Endothelial cell of umbilical vein (primary cell): ENCODE measurements at places on chromosomes 7 and 10. TPM values are rescaled to one million over a fixed set of nuclear protein-coding genes. Genes with fewer than 3 reads are reported as not detected.

GRCh38 chr7:125645770-125646169, 716.1 kb upstream of the POT1 start:
- DNase-seq: no peak

GRCh38 chr10:22319547-22319979, 1.3 kb upstream of the BMI1 start:
- no peak for DNase-seq

DNA sequence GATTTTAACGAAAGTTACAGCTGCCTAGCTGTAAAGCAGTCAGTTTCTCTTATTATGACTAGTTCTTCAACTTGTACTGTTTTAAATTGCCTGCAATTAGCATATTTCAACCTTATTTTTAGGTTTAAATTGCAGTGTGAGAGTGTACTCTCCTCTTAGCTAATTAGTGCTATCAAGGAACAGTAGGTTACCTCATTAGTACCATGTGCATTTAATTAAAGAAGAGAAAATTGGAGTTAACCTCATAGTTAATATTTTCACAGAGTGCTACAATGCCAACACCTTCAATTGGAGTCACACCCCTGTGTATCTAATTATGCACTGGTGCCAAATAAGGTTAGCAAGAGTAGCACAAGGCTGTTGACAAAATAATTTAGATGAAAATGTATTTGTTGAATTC, 154.6 kb downstream of the FOXP2 start:
- no peak for DNase-seq

DNA sequence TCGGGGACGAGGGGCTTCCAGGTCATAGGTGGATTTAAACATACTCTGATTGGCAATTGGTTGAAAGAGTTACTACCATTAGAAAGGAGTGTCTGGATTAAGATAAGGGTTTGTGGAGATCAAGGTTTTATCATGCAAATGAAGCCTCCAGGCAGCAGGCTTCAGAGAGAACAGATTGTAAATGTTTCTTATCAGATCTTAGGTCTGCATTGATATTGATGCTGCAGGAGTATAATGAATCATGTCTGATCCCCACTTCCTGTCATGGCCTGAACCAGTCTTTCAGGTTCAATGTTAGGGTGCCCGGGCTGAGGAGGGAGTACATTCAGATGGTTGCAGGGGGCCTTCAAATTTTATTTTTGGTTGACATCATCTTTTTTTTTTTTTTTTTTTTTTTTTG, 51.4 kb downstream of the SH3PXD2A start:
- DNase-seq: no peak

DNA sequence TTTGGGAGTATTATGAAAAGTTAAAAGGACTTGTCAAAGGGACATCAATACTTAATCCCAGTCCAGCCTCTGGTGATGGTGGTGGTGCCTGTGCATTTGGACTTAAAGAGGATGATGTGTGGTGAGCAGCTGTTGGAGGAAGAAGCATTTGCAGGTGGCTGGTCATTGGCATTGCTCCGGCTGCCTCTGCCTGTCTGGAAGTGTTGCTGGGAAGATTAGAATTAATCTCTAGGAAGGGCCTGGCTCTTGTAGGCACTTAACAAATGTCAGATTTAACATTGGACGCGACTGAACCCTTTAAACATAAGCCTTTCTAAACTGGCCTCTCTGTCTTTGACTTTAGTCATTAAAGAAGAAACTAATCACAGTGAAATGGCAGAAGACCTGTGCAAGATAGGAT, 58.8 kb downstream of the FIGNL1 start:
- no peak for DNase-seq

DNA sequence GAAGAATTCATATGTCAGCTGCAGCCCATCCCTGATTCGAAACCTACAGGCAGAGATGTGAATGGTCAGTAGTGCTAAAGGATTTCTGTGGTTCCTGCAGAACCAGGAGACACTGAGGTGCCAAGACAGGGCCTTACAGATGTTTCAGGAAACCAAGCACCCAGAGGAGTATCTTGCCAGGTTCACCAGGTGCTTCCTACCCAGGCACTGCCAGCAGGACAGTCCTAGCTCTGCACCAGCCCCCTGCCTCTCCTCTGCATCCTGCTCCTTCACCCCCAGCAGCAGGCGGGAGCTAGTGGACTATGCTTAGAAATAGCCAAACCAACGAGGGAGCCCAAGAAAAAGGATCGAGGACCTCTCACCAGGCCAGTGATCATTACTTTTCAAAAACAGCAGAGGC, 4.2 kb upstream of the IKZF1 start:
- DNase-seq: no peak

DNA sequence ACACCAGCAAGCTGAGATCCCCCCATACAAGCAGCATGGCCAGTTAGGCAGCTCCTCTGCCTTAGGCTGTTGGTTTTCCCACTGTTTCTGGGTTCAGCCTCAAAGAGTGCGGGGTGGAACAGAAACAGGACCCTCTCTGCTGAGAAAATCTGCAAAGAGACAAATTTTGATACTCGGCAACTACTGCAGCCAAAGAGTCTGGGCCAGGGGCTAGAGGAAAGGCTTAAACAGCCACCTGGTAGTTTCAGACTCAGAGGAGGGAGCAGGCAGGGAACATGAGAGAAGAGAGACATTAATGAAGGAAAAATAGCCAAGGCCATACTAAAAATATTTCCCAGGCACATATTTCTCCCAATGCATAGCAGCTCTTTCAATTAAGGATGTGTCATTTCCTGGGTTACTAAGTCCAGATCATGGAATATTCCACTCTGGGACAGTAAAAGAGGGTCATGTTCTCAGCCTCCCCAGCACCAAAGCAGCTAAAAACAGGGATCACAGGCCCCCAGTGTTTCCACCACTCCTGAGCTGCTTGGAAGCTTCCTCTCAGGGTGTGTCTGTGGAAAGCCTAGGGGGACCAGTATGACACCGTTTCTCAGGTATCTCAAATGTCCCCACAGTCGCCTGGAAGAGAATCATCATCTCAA, 29.8 kb downstream of the PDLIM1 start:
- no peak for DNase-seq

DNA sequence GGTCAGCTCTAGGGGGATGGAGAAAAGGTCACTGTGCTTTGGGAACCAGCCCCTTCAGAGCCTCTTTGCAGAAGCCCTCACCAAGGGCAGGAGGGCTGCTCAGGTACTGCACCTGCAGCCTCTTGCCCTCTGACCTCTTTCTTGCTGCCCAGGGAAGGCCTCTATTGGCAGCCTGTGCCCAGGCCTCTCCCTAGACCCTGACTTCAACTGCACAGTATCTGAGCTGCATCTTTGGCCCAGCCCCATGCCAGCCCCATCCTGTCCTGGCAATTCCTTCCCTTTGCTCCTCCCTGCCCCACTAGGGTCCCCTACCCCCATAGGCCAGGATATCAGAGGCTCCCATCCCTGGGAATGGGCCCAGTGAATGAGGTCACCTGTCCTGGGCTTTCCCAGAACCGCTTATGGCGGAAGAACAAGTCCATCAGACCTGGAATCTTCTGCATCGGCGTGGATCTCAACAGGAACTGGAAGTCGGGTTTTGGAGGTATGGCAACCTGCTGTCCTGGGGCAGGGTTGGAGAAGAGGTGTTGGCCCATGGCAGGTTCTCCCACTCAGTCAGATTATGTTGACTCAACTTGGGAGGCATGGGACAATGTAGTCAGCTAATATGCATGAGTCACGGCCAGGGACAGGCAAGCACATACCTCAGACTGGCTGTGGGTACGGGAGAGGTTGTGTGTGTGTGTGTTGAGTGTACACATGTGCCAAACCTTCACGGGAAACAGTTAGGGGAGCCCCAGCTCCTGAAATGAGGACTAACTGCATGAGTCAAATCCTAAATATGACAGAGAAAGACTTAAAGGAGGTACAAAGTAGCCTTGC, 17.1 kb upstream of the CPA1 start:
- DNase-seq: no peak

DNA sequence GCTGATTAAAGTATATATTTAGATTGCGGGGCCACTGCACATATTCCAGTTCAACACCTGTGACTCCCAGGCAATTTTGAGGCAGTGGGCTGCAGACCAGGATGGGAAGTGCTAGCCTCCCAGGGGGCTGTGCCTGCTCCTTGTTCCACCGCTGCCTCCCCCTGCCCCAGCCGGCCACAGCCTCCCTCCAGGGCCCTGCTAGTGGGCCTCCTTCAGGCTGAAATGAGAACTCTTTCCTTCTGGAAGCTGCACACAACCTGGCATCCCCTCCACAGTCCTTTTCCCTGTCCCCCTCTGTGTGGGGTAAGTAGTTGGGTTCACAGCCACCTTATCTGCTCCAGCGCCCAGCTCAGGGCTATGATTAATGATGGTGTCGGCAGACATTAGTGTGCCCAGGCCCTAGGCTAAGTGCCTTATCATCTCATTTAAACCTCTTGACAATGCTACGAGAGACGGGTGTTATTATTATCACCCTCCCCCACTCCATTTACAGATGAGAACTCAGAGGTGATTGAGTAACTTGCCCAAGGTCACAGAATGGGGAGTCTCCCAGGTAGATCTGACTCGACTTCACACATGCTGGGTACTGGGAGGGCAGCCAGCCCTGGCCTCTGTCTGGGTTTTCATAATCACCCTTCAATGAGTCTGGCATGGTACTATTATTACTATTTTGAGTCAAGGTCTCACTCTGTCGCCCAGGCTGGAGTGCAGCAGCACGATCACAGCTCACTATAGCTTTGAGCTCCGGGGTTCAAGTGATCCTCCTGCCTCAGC, 10.8 kb upstream of the SFRP5 start:
- no peak for DNase-seq

DNA sequence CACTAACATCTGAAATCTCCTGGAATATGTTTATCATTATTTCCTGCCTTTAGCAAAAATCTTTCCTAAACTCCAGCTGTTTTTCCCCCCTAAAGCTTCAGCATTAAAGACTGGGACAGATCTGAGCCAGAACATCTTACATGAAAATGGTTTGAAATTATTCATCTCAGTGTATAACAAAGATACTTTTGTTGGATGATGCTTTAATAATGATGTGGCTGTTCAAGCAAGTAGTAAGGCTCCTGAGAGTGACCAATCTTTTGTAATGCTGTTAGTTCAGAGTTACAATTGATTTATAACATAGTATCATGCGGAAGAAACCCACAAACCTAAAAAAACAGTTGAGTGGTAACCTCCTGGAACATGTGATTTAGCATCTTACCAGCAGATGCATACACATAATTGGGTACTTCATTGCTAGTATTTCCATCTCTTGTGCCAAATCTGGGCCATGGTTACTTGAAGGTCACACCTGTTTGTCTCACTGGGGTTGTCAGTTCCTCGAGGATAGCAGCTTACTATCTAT, 1.5 kb downstream of the BZW2 start:
- DNase-seq: peak; percentile 10

- no peak for DNase-seq
Measured at GRCh38 chr7:155969192-155969929, 157.1 kb upstream of the SHH start.

GRCh38 chr10:31179091-31179680, 139.8 kb upstream of the ZEB1 start:
- peak; percentile 20 for DNase-seq

- peak; percentile 11 for DNase-seq
Measured at GRCh38 chr10:97991871-97992270, 38.5 kb downstream of the CRTAC1 start.

Gene FXYD4
- polyA plus RNA-seq: not detected in 2 replicates

Gene ITGA8
- 0.04 TPM in 1 of 2 replicates, not detected in the other for polyA plus RNA-seq

- DNase-seq: peak; percentile 6
Measured at GRCh38 chr10:36720895-36721294, 404.5 kb upstream of the ANKRD30A start.

- DNase-seq: no peak
Measured at GRCh38 chr10:67224553-67224952, 298.7 kb downstream of the LRRTM3 start.

DNA sequence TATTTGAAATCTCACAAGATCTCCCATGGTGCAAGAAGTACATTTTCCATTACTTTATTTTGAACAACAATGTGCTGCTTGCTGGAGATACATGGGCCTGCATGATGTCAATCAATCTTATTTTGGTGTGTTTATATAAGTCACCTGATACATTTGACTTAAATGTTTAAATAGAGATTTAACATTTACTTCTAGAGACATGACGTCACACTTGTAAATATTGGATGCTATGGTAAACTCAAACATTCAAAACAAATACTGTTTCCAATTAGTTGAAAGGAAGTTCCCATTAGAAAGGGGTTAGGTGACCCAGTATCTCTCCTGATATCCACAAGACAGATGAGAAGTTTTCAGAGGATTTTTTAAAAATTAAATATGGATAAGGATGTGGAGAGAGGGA, 214.5 kb downstream of the NSUN6 start:
- DNase-seq: no peak
